Omental fat pad (tissue), 4 donors: ENCODE measurements at places on chromosomes 4 and X. TPM values are rescaled to one million over a fixed set of nuclear protein-coding genes. Genes with fewer than 3 reads are reported as not detected.

DNA sequence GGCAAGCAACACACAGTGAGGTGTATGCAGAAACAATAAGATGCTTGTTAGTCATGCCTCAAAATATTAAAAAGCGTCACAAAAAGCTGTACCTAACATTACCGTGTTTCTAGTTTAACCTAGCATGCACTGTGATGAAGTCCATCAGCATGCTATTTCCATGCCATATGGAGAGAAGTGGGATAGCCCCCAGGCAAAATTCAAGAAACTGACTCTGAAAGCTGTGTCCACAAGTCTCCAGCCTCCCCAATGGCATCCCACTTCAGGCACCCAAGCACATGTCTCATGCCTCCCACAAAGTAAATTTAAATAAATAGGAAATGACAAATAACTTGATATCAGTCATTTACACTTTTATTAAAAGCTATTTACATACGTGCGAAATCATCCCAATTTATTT, 10.8 kb downstream of the GABRA2 start:
- no peak for DNase-seq

- no peak for DNase-seq
Measured at GRCh38 chr4:6705646-6706045, 4.0 kb downstream of the MRFAP1L1 start.

DNA sequence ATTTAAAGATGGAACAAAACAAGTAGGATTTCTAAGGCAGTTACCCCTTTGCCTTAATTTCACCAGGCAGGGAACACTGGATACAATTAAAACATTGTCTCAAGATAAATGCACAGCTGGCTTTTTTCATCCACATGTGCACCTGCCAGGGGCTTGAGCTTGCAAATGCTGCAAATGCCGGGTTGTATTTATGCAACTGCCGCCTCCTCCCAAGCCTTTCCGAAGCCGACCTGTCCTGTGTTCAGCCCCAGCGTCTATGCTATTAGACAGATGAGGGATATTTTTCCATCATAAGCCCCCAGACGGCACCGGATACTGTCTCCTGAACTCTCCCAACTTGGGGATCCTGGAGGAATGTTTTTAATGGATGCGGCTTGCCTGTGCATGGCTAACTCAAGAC, 251.6 kb downstream of the CRLF2 start:
- no peak for DNase-seq

DNA sequence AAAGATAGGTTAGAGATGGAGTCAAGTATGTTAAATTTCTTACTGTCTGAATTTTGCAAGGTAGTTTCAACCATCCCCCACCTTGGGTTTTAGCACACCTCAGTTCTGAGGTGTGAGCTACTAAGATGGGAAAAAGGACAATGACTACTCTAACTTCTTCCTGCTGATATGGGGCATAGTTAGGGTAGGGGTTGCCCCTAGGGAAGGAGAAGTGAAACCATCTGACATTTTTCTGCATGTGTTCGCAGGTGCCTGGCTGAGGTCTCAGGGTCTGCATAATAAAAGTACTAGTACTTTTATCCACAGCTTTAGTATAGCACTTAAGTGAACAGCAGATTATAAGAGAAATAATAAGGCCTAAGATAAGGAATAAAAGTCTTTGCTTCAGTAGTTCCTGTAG, 129.5 kb upstream of the CYSLTR1 start:
- no peak for DNase-seq

The BMP3 gene
- 24.6 TPM for total RNA-seq

The CLNK gene
- total RNA-seq, result not detected

The SHROOM2 gene
- 2.0 TPM for total RNA-seq
